HFFc6 (cell line): ENCODE measurements at places on chromosomes 4 and X.

DNA sequence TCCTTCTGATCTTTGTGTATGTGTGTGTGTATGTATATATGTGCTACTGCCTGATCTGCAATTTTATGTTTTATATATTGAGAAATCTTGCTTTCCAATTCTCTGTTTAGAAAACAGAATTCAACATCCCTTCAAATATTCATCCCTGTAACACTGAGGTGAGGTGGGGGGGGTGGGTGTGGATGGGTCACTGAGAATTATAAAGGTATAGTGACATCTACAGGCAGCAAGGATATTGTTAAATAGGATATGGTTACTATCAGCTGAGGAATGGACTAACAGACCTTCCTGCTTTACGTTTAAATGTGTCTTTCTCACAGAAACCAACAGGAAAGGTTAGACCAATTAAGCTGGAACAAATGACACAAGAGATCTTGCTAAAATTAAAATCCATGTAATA is 19.0 kb upstream of the MAGEB2 start:
- no peak overlapping the region for H3K4me3 ChIP-seq
- H3K27ac ChIP-seq: no peak overlapping the region
- DNase-seq: peak; percentile 4
- H3K4me1 ChIP-seq: no peaks in the 10 kb centered on the region
- H3K36me3 ChIP-seq: no peaks in the 10 kb centered on the region
- no peaks in the 10 kb centered on the region for H3K27me3 ChIP-seq

GRCh38 chr4:78747475-78747922 is 28.7 kb upstream of the BMP2K start:
- no peak overlapping the region; the same call in 1 of the 2 replicates for H3K27ac ChIP-seq
- H3K27me3 ChIP-seq: no peaks in the 10 kb centered on the region; the same call in 1 of the 2 replicates
- peaks cover 36% of the 10 kb centered on the region for H3K4me1 ChIP-seq

- no peak overlapping the region for H3K4me3 ChIP-seq
- DNase-seq: no peak
Measured at GRCh38 chr4:5399790-5400421, 308.5 kb downstream of the EVC2 start.

- H3K36me3 ChIP-seq: no peaks in the 10 kb centered on the region
- peak; percentile 13 for DNase-seq
- H3K4me3 ChIP-seq: no peak overlapping the region
- H3K27me3 ChIP-seq: peaks cover 6% of the 10 kb centered on the region
- H3K4me1 ChIP-seq: no peaks in the 10 kb centered on the region
Measured at GRCh38 chrX:109890910-109891502, 111.9 kb upstream of the TMEM164 start.

DNA sequence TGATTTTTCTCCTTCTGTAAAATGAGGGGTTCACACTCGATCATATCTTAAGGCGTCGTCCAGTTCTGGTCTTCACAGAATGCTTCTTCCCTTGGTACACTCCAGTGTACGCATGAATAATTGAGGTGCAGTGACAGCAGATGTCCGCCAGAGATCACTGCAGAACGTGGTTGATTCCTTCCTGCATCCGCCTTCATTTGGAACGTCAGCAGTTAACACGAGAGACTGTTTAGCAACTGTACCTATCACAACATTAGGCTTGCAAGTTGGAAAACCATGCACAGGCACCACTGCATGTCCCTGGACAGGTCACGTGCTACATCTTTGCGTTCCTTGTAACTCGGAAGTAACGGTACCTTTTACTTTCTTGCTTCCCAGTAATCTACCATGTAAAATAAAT is 66.0 kb upstream of the GEMIN8 start:
- peak overlapping the region; percentile 32 for H3K4me3 ChIP-seq
- no peaks in the 10 kb centered on the region for H3K36me3 ChIP-seq
- H3K27ac ChIP-seq: no peak overlapping the region
- H3K27me3 ChIP-seq: peaks cover 1% of the 10 kb centered on the region
- H3K4me1 ChIP-seq: no peaks in the 10 kb centered on the region

- H3K27ac ChIP-seq: peak overlapping the region; percentile 98
- H3K4me1 ChIP-seq: peaks cover 51% of the 10 kb centered on the region
- peak; percentile 25 for DNase-seq
- H3K4me3 ChIP-seq: peak overlapping the region; percentile 93
- H3K27me3 ChIP-seq: peaks cover 4% of the 10 kb centered on the region
Measured at GRCh38 chr4:38664706-38665401, 855 bp downstream of the KLF3 start.

GRCh38 chr4:33881176-33881575 is 2363.1 kb downstream of the ARAP2 start:
- H3K27me3 ChIP-seq: peaks cover 2% of the 10 kb centered on the region; the same call in 1 of the 2 replicates
- peaks cover 23% of the 10 kb centered on the region for H3K4me1 ChIP-seq
- no peak overlapping the region for H3K4me3 ChIP-seq
